Activated CD4-positive, CD25-positive, alpha-beta regulatory T cell treated with anti-CD3 and anti-CD28 coated beads, Interleukin-2, amount 50 U/mL, for 72 hours (primary cell): ENCODE measurements at places on chromosomes 11 and 22.

GRCh38 chr11:73555615-73556014 lies 42.3 kb downstream of the FAM168A start:
- DNase-seq: no peak

- DNase-seq: no peak
These were observed 131.0 kb downstream of the MORC2 start for GRCh38 chr22:30837531-30837930.

DNA sequence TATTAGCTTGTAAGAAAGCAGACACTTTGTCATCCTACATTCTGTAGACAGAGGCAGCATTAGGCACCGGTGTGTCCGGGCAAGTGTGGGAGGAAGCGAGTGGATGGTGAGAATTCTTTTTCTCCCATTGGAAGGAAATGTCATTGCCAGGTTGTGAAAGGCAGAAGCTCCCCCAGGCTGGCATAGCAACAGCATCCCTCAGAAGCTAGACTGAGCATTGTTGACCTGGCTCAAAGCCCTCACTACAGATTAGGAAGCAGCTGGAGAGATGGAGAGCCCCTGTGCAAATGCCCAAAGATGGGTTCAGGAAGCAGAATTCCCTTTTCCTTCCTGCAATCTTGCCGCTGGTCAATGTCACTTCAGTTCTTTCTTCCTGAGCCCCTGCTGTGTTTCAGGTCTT lies 1299.3 kb downstream of the TBC1D22A start:
- no peak for DNase-seq

DNA sequence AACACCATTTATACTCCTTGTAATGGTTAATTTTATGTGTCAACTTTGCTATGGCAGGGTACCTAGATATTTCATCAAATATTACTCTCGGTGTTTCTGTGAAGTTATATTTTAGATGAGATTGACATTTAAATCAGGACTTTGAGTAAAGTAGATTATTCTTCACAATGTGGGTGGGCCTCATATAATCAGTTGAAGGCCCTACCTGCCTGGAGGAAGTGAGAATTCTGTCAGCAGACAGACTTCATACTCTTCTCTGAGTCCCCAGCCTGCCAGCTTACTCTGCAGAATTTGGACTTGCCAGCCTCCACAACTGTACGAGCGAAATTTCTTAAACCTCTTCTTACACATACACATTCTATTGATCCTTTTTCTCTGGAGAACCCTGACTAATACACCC lies 49.3 kb upstream of the SYT9 start:
- DNase-seq: no peak

DNA sequence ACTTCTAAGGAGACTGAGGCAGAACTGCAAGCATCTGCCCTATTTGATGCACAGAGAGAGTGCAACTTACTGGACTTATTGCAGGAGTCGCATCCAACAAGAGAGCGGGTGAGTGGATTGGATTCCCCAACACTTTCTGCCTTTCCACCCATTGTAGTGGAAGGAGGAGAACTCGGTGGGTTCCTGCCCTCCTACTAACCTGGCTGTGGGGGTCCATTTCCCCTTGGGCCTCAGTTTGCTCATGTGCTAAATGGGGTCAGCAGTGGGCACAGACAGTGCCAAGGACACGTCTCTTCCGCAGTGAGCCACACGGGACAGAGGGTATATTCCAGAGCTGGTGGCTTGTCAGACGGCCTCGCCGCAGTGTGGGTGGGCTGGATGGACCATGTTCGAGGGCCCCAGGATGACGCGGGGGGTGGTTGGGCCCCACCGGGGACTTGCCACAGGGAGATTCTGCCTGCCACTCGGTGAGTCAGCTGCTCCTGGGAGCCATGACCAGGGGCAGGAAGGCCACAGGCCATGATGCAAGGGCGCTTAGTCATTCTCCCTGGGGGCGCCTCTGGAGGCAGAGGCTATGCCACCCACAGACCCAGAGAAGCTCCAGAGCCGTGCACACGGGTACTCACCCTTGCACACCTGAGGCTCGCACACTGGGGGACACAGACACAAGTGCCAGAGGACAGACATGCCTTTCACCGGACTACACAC lies 8.2 kb downstream of the ALX4 start:
- DNase-seq: no peak

DNA sequence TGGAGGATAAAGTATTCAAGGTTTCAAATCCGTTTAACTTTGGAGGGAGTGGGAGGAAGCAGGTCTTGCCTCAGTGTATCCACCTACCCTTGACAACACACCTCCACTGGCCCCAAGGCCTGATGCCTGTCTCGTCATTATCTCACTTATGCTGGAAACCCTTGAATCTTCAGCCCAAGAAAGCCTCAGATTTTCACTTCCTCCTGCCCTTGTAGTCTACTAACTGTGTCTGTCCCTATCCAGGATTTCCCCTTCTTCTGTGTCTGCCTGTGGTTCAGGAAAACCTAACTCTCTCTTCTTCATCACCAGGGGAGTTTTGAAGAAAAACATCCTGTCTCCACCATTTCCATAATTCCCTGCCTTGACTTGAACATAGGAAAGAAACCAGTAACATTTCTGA lies 56.1 kb downstream of the SYT9 start:
- no peak for DNase-seq

GRCh38 chr11:60941371-60942119 lies 10.4 kb downstream of the SLC15A3 start:
- no peak for DNase-seq

GRCh38 chr11:77091146-77091940 lies 11.3 kb upstream of the OMP start:
- peak; percentile 78 for DNase-seq

DNA sequence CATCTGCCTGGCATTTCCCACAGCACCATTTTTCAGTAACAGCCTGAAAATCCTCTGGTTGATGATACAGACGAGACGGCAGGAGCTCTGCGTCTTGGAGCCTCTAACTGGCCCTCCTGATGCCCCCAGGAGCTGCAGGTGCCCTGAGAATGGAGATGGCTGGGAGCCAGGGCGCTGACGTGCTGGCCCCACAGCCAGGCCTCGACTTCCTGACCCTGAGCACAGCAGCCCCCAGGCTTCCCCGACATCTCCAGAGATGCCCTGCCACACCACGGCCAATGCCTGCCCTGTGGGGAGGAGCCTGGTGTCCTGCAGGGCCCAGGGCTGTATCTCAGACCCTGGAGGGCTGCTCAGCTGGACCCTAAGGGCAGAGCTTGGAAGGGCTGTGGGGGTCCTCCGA lies 21.5 kb downstream of the TOLLIP start:
- DNase-seq: no peak

- no peak for DNase-seq
These were observed 106.0 kb upstream of the LMO1 start for GRCh38 chr11:8369592-8370205.

- DNase-seq: no peak
These were observed 111.5 kb downstream of the TTC28 start for GRCh38 chr22:28568099-28568498.

DNA sequence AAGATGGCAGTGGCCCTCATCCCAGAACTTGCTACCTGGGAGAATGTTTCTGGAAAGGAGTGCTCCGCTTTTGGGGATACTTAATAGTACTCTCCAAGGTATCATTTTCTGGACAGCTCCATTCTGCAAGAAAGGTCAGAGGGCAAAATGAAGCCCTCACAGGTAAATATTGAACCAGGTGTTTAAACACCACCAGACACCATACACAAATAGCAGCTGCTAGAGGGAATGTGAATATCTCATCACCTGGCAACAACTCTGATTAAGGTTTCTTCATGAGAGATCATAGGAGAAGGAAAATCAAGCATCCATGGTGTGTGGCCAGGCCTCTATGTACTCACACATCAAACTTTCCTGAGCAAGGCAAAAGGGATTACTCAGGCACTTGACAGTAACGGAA lies 226.1 kb upstream of the FAT3 start:
- no peak for DNase-seq

DNA sequence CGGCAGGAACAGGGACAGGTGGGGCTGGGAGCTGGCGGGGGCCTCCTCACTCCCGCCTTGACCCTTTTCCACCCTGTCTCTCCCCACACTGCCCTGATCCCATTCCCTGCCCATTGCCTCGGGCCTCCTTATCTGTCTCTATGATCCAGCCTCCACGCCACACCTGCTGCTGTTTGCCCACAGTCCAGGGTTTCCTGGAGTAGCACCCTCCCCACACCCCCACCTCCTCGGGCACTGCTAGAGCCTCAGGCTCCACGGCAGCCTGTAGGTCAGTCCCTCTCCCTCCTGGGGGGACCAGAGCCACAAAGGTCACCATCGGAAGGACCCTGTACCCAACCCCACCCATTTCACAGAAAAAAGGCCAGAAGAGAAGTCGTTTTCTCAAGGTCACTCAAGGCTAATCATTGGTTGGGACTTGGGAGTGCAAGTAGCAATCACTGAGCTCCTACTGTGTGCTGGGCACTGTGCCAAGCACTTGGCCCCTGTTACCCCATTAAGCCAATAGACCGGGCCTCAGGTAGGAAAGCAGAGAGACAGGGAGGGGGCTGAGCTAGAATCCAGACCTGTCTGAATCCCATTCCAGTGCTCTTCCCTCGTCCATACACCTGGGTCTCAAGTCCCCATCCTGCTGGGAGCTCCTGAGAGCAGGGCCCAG lies 71.8 kb downstream of the PDE2A start:
- DNase-seq: no peak

DNA sequence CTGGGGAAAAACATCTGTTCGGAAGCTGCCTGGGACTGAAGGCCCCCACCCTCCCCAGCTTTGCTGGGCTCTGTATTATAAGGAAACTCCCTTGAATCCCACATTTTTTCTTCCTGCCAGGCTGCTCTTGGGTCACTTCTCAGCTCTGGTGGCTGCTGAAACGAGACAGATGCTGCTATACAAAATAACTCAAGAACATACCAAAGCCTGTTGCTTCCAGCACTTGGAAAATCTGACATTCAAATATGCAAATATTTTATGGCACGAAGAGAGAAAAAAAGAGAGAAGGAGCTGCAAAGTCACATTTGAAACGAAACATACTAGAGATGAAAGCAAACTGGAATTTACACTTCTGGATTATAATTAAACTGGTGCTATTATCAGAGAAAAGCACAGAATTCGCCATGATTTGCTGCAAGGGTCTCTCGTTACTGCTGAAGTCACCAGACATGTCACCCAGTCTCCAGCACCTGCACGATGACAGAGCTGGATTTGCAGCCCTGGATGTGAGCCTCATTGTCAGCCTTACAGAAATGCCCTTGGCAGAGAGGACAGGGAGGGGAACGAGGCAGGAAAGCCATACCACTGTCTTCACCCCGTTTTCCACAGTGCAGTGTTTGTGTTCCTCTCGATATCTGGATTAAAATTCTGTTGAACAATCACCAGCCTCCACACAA lies 47.9 kb upstream of the IGSF9B start:
- DNase-seq: no peak

DNA sequence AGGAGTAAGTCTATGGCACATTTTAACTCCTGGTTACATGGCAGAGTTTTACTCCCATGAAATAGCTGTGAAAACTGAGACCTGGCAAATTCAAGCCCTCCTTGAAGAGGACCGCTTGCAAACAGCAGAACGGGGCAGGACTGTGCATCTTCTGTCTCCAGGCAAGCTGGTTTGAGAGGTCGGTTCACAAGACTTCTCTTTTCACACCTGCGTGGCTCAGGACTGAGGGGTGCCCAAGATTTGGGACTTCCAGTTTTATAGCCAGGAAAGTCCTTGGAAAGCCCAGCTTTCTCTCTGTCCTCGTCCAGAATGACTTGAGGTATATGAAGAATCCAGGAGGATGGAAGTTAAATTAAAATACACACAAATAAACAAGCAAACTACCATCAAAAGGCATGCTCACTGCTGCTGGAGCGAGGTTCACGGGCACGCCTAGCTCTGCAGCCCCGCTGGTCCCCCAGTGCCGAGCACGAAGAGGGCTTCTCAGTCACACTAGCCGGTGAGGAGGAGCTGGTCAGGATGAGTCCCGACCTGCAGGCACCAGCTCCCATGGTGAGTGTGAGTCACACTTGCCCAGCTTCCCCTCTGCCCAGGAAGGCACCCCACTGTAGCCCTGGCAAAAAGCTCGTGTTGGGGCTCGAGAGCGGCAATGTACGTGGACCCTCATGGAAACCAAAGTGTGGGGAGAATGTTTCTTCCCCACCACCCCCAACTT lies 1382.4 kb downstream of the BRD1 start:
- DNase-seq: no peak

DNA sequence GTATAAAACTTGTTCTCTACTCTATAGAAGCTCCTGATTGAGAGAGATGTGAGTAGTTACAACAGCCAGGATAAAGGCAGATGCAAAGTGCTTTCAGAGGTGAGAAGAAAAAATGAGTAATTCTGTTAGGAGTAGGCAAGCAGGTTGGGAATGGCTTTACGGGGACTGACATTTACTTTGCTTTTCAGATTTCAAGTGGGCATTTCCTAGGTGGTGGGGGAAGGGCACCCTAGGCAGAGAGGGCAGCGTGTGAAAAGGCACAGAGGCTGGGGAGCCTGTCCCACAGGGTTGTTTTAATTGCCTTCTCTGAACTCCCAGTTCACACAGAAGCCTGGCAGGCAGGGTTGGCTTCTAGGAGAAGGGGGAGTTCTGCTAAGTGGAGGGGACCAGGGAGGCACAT lies 106.5 kb downstream of the NAV2 start:
- no peak for DNase-seq

DNA sequence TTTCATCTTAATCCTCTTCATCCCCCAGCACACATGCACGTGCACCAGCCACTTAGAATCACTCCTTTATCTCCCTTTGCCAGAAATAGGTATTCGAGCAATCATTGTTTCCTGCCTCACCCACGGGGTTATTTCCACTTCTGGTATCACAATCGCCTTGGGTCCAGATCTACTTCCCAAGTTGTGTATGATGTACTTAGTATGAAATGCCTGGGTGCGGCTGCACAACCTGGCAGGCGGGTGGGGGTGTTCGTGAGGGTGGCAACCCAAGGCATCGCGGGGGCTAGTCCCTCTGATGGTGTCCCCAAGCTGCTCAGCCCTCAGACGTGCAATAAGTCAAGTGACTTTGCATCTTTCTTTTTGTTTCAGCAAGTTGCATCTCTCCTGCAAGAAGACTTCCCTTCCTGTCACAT lies 475.6 kb downstream of the MIAT start:
- no peak for DNase-seq

DNA sequence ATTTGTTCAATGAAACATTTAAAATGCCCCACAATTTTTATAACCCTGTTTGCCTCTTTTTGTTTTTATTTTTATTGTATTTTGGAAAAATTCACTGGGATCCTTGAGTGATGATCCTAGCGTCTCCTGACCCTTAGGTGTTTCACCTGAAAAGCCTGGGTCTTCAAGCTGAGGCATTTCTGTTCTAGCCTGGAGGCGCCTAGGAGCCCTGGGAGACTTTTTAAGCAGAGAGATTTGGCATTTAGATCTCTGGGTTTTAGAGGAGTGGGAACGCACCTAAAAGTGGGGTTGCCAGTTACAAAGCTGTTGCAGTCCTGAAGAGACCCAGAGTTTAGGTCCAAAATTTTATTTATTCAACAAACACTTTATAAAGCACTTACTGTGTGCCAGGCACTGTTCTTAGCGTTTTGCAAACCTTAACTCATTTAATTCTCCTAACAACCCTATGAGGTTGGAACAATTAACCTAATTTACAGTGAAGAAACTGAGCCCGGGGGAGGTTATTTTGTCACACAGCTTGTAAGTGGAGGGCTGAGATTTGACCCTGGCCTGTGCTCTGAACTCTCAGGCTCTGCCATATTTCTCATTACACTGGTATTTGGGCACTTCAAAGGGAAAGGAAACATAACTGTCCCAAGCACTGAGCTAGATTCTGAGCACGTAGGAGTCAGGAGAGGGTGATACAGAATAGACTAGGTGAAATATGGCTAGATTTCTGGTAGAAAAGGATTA lies 834 bp upstream of the FADS1 start:
- no peak for DNase-seq
